ENCODE measurements at places on chromosomes 6 and 20. TPM values are rescaled to one million over a fixed set of nuclear protein-coding genes. Genes with fewer than 3 reads are reported as not detected.

- DNase-seq, result no peak
Measured at GRCh38 chr6:31529329-31530150, 778 bp downstream of the MCCD1 start.

- DNase-seq, result no peak
Measured at GRCh38 chr6:15504040-15504495, 158.8 kb downstream of the DTNBP1 start.

- DNase-seq, result no peak
Measured at GRCh38 chr6:137680705-137681346, 186.2 kb upstream of the TNFAIP3 start.

- DNase-seq, result peak; percentile 75
Measured at GRCh38 chr6:16130932-16131387, 2.1 kb downstream of the MYLIP start.

GRCh38 chr6:24419526-24419925 lies 16.8 kb downstream of the MRS2 start:
- no peak for DNase-seq

DNA sequence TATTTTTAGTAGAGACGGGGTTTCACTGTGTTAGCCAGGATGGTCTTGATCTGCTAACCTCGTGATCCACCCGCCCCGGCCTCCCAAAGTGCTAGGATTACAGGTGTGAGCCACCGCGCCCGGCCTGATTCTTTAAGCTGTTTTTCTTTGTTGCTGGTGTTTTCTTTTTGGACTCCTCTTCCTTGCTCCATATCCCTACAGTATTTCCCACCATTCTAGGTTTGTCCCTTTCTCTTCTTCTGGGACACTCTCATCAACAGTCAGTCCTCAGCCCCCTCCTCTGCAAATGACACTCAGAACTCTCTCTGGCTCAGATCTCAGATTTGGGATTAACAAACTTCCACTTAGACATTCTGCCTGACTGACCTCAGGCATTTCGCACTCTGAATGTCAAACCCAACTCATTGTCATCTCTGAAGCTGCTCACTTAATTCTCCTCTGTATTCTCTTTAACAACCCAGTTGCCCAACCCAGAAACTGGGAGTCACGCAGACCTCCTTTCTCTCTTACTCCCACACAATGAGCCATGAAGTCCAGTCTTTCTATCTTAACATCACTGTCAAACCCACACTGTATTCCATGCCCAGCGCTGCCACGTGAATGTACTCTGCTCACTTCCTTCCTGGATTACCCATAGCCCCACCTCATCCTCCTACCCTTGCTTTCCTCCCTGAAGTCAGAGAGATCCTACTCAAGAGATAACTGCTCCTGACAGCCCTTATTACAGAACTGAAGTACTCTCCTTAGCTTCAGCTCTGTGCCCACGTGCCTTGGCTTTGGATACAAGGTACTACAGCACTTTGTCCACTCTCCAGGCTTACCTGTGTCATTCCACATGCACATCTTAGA lies 2.6 kb downstream of the MPIG6B start:
- no peak for DNase-seq

GRCh38 chr6:13075141-13075845 lies 253.0 kb downstream of the TBC1D7 start:
- DNase-seq, result no peak

DNA sequence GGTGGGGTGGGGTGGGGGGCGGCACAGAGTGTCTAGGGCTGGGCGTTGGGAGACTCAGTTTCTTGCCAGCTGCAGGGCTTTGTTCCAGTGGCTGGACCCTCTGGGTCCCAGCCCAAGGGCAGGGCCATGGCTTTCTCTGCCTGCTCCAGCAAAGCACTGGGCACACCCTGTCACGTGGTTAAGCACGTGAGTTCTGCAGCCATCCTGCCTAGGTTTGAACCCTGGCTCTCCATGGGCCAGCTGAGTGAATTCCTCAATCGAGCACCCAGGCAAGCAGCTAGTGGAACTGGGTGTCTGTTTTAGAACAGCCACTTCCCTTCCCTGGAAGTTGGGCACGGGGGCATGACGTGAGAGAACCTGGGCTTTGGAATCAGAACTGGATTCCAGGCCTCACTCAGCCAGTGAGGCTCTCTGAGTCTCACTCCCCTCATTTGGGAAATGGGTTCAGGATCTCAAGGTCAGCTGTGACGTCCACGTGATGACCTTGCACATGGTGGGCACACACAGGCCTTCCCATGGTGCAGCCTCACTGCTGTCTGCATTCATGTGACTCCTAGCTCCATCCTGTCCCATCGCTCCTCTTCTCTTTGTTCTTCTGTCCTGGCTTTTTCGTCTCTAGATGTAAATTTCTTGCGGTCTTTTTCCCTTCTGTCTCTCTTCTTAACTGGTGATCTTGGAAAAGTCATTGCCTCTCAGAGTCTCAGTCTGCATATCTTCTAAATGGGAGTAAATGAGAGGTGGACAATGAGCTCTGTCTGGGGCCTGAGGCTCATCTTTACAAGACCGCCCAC lies 45.9 kb downstream of the NOL4L start:
- peak; percentile 50 for DNase-seq

GRCh38 chr20:44601801-44602204 lies 19.4 kb downstream of the PKIG start:
- DNase-seq, result no peak

- no peak for DNase-seq
Measured at GRCh38 chr6:168835991-168836390, 395.0 kb downstream of the SMOC2 start.

DNA sequence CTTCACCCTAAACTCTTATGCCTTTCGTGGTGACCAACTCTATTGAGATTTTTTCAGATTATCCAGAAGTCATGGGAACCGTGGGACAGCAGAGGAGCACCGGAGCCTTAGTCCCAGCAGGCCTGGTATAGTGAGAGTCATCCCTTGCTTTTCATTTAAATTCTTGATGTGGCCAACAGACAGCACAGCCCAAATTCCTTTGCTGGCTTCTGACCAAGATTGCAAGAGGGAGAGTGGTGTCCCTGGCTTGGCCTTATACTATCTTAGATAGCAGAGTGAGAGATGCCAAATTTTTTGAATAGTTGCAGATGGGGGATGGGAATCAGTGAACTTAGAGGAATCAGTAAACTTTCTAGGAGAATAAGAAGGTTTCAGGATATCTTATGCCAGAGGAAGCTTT lies 7.8 kb downstream of the STX11 start:
- no peak for DNase-seq

DNA sequence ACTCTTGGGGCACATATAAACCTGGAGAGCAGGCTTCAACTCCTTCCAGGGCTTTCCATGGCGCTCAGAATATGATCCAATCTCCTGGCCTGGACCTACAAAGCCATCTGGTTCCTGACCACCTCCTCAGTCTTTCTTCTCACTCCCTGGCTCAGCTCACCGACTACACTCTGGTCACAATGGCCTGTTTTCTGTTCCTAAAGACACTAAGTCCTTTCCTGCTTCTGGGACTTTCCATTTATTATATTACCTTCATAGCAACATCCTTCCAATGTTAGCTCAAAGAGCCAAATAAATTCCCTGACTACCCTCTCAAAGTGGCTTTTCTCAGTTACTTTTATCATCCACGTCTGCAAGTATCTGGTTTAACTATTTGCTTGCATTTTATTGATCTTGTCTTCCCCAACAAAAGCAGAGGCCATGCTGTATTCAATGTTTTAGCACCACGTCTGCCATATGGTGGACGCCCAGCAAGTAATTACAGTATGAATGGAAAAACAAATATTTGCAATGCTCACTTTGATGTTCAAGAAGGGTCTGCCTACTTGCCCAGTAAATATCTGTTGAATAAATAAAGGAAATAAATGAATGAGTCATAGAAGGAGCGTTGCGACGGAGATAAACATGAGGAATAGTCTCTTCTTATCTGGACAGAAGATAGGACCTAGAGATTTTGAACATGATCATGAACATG lies 328.4 kb downstream of the ESR1 start:
- DNase-seq, result no peak

Gene PRL
- total RNA-seq, result not detected

Gene SAMD5
- not detected for total RNA-seq

Gene DDX39B
- 420 TPM for total RNA-seq

Gene TMEM151B
- total RNA-seq, result not detected

Data from activated CD4-positive, alpha-beta T cell treated with anti-CD3 and anti-CD28 coated beads, Interleukin-2, amount 10 ng/mL, durations not matched to agents 7 days and 5 days (primary cell).